ENCODE measurements at places on chromosomes 16 and 17.

DNA sequence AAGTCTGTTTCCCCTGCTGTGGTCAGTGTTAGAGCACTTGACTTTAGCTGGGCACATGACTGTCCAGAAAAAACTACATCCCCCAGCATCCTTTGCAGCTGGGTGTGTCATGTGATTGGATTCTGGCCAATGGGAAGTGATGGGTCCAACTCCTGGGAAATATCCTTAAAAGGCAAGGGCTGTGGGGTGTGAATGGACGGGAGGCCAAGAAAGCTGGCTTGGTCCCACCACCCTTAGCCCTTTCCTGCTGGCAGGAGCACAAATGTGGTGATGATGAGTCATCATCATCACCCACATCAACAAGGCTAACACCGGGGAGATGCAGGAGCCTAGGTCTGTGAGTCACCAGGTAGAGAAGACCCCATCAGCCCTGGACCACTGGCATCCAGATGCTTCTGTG, 341.7 kb downstream of the C16orf95 start:
- DNase-seq, result no peak

- DNase-seq, result no peak
Observed at GRCh38 chr17:79113699-79114457, 39.3 kb downstream of the ENGASE start.

- DNase-seq, result no peak
Observed at GRCh38 chr17:78233678-78234077, 2.2 kb downstream of the TMEM235 start.

GRCh38 chr16:31455601-31456314, 3.5 kb upstream of the ARMC5 start:
- no peak for DNase-seq

GRCh38 chr16:1887711-1888354, 15.9 kb upstream of the MEIOB start:
- DNase-seq, result no peak

DNA sequence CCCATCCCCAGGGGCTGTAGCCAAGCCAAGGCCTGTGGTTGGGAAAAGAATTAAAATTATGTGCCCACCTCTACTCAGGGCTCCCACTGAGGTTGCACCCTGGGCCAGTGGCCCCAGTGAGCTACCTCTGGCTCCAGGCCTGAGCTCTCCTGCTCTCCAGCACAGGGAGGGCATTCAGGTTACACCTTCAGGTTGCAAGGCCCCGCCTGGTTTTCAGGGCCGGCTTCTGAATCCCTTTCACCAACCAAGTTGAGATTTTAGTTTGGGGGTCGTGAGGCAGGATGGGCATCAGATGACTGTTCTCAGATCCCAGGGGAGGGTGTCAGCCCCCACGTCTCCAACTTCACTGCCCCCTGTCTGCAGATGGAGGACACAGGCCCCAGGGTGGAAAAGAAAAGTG, 8.0 kb upstream of the KATNB1 start:
- no peak for DNase-seq

- DNase-seq, result no peak
Observed at GRCh38 chr17:71327376-71328059, 793.3 kb upstream of the SOX9 start.

DNA sequence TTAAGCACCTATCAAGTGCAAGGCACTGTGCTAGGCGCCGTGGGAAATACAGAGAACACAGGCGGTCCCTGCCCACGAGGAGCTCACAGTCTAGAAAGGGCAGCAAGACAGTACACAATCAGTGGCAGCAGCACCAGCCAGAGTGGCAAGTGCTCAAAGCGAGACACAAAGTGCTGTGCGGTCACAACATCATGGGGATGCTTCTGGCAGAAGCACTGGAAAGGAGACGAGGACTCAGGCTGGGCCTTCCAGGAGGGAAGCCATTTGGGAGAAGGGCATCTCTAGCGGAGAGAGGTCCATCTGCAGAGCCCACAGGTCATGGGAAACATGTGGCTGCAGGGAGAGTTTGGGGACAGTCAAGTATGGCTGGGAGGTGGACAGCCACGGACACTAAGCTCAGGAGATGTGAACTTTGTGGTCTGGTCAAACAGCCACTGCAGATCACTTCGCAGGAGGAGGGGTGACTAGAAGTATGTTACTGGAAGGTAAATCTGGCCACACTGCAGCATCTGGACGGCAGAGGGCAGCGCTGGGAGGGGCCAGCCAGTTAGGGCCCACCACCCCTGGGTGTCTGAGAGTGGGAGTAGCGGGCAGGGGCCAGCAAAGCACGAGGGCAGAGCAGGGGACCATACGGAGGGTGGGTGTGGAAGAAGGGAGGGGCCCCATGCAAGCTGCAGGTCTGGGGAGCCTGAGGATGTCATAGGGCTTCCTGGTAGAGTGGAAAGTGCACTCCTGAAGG, 71.1 kb downstream of the N4BP1 start:
- DNase-seq, result no peak

- DNase-seq, result no peak
Observed at GRCh38 chr17:4166419-4166818, 23.4 kb downstream of the CYB5D2 start.

GRCh38 chr16:19685176-19685575, 32.9 kb downstream of the KNOP1 start:
- DNase-seq, result no peak

GRCh38 chr16:58789351-58789750, 55.2 kb upstream of the GOT2 start:
- no peak for DNase-seq

- no peak for DNase-seq
Observed at GRCh38 chr16:54282202-54282927, 4.2 kb downstream of the IRX3 start.

- no peak for DNase-seq
Observed at GRCh38 chr17:57557416-57557815, 187.7 kb downstream of the CCDC182 start.

DNA sequence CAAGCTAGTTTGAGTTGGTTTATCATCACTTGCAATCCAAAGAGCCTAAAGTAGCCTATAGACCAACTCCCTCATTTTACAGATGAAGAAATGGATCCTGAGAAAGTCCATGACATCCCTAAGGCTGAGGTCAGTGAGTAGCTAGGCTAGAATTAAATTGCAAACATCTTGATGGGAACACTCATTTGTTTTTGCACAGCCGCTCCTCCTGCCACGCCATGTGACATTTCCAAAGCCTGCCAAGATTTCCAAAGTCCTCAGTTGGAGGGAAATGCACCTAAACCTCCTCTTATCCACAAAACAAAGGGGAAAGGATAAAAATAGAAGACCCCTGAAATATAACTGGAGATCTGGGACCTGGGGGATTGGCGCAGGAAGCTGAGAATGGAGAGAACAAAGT, 15.0 kb downstream of the TMEM92 start:
- DNase-seq, result no peak

GRCh38 chr17:44779211-44780025, 20.6 kb downstream of the ADAM11 start:
- peak; percentile 88 for DNase-seq

- no peak for DNase-seq
Observed at GRCh38 chr16:17320009-17320408, 150.8 kb downstream of the XYLT1 start.

- DNase-seq, result no peak
Observed at GRCh38 chr16:88651989-88652761, 1.3 kb upstream of the CYBA start.

DNA sequence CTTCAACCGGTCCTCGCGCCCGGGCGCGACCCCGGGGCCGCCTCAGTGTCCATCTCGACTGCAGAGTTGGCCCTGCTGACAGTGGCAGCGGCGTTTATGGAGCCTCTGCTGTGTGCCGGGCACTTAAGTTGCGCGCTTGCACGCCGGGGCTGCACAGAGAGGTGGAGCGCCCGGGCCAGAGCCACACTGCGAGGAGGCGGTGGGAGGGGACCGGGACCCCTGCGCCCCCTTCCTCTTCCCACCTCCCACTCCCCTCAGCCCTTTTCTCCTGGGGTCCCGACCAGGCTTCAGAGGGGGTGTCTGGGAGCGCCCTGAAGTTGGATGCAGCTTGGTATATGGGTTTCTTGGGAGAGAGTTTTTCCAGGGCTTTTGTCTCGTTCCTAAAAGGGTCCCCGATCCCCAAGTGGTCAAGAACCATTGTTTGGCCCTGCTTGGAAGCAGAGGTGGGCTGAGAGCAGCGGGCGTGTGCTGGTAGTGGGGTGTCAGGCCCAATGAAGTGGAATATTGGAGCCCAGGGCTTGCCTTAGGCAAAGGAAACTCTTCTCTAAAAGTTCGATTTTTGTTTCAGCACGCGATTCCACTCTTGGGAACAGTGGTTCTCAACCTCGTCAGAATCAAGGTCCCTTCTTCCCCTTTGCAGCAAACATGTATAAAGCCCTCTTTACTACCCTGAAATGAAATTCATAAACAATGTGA, 605 bp downstream of the MRTFB start:
- no peak for DNase-seq

- DNase-seq, result no peak
Observed at GRCh38 chr16:11575223-11575589, 11.5 kb downstream of the LITAF start.

DNA sequence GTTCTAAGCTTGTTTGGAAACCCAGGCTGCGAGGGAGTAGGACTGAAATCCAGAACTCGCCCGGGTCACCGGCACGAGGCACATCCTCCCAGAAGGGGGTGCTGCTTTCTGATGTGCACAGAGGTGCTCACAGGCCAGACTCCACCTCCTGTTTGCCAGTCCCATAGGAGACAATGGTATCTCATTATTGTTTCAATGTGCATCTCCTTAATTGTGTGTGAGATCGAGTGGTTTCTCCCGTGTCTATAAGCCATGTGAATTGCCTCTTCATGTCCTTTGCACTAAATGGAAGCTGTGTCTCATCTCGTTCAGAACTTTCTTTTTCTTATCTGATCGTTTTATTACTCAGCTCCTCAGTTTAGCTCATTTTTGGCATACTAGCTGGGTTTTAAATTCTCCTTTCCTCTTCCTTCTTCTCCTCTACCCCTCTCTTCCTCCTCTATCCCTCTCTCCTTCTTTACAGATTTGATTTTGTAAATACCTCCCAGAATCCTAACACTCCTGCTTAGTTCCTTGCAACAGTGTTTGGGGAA, 32.1 kb upstream of the PRKCB start:
- peak; percentile 79 for DNase-seq

DNA sequence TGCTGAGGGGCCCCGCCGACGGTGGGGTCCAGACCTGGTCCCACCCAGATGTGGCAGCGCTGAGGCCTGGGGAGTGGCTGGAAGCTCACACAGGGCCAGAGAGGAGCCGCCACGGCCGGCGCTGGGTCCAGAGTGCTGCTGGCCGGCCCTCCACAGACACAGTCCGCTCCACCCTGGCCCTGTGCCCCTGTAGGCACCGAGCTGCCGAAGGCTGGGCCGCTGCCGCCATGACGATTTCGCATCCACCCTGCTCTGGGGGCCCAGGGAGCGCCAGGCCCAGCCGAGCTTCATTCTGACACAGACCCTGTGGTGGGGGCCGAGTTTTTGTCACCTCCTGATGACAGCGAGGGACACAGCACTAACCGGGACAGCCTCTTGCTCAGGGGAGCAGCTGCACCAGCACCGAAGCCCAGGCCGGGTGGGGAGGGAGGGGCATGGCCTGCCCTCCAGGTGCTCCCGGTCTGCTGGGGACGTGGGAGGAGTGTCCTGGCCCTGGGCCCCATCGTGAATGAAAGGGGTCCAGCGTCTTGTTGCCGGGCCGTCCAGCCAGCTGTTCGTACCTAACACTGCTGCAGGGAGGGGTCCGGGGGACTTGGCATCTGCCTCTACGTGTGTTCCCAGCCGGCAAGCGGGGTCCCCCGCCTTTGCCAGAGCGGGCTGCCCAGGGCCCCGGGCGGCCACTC, 27.1 kb upstream of the SSTR5 start:
- no peak for DNase-seq

DNA sequence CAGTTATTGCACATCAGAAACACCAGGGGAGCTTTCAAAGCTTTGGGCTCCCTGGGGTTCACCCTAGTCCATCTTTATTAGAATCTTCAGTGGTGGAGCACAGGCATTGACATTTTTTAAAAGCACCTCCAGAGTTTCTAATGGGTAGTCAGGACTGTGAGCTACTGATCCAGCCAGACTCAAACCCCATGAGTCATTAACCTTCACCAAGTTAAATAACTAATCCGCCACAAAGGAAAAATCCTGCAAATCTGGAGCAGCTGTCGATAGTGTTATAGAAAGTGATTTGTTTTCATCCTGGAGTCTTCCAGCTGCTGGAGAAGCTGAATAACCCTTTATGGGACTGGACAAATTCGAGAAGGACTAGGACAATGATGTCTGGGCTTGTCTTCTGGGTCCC, 93.2 kb upstream of the PIRT start:
- no peak for DNase-seq

- DNase-seq, result no peak
Observed at GRCh38 chr16:89565506-89566372, 5.3 kb downstream of the RPL13 start.

DNA sequence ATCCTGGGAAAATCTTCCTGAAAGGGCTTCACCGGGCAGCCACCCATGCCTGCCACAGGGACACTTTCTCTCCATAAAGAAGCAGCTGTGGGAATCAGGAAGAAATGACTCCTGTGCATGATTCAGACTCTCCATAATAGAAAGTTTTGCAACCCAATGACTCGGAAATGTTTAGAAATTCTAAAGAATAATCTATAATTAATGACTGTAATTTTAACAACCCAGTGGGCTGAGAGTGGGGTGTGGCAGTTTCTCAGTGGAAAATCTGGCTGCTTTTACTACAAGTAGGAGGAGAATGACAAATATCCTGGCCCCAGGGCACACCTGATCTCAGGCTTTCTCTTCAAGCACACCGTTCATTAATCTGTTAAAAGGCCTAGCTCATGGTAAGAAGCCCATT, 25.7 kb downstream of the IRF8 start:
- no peak for DNase-seq

GRCh38 chr16:81553080-81553813, 108.6 kb downstream of the CMIP start:
- no peak for DNase-seq

DNA sequence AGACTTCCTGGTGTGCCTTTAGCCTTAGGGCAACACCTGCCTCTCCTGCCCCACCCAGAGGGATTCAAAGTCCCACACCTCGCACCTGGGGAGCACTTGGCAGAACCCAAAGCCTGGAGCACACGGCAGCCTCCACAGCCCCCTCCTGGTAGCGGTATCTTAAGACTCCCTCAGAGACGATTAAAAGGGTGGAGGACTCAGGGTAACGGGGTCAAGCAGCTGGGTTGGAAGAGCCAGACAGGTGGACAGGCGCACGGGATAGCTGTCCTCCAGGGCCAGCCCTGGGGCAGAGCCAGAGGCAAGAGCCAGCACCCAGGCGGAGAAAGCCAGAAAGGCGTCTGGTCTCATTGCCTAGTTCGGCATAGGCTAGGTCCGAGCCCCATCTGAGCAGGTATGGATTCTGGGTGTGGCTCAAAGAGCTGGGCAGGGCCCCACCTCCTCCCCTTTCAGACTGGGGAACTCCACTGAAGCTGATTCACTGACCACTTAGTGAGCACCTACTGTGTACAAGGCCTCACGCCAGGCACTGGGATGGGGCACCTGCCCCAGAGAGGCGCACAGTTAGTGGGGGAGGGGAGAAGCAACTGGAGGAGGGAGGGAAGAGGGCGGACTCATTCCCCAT, 55.0 kb upstream of the MEAK7 start:
- DNase-seq, result no peak

Measured in CD8-positive, alpha-beta T cell (primary cell).